ENCODE measurements at places on chromosomes 1 and 21.

DNA sequence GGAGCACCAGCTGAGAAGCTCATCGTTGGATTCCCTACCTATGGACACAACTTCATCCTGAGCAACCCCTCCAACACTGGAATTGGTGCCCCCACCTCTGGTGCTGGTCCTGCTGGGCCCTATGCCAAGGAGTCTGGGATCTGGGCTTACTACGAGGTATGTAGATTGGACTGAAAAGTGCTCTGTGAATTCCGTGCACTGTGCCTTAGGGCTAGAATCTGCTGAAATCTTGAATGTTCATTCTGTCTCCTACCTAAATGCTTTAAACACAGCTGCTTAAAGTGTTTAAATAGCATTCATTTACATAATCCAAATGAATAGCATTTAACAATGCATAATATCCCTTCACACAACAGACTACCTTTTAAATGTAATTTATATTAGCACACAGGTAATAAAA is 27.9 kb downstream of the CHIA start:
- DNase-seq = no peak

- peak; percentile 21 for DNase-seq
Observed at GRCh38 chr1:111739925-111740765, 950 bp upstream of the INKA2 start.

GRCh38 chr1:93598861-93599439 is 82.7 kb downstream of the BCAR3 start:
- DNase-seq = no peak

DNA sequence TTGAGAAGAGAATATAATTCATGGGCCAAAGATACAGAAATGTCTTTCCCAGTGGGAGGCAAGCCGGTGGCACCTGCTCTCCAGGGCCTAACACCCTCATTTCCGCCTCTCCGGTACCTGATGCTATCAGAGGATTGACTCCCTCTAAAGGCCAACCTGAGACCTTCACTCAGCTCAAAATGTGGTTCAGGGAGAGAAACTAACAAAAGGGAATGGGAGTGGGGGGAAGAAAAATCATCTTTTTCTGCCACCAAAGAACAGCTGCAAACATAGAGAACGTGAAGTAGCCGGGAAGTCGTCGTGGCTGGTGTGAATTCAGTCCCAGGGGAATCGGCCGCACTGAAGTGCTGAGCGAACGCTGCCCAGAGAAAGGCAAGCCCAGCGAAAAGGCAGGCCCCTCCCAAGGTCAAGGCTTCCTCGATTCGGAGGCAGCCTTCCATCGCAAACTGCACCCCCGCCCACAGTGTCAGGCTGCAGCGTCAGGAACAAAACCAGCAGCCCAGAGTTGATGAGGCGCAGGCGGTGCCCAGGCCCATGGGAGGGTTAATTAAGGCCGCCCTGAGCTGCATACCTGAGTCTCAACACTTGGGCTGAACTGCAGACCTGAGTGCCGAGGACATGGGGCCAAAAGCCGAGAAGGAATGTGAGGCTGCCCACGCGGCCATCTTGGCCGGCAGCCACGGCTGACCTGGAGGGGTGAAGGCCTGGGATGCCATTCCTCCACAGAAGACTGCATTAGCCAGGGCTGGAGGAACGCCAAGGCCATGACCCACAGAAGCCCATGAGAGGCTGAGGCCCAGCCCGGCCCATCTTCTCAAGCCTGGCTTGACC is 160.2 kb downstream of the PSMG1 start:
- no peak for DNase-seq

GRCh38 chr1:68293122-68293521 is 60.8 kb upstream of the WLS start:
- DNase-seq = no peak

DNA sequence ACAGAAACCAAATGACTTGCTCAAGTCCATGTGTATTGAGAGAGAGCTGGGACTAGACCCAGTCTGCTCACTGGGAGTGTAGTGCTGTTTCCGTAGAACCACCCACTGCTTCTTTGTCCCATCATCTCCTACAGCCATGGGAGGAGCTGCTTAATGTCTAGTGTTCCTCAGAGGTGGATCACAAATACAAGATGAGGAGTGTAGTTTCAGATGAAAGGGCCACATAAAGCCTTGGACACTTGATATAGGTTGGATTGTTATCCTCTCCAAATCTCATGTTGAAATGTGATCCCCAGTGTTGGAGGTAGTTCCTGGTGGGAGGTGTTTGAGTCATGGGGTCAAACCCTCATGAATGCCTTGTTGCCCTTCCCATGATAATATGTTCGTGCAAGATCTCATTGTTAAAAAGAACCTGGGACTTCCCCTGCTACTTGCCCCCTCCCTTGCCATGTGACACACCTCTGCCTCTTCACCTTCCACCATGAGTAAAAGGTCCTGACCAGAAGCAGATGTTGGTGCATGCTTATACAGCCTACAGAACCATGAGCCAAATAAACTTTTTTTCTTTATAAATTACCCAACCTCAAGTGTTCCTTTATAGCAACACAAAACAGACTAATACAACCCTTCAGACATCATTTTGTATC is 127.5 kb upstream of the DNAH14 start:
- no peak for DNase-seq
